ENCODE measurements at places on chromosomes 3 and 15.

DNA sequence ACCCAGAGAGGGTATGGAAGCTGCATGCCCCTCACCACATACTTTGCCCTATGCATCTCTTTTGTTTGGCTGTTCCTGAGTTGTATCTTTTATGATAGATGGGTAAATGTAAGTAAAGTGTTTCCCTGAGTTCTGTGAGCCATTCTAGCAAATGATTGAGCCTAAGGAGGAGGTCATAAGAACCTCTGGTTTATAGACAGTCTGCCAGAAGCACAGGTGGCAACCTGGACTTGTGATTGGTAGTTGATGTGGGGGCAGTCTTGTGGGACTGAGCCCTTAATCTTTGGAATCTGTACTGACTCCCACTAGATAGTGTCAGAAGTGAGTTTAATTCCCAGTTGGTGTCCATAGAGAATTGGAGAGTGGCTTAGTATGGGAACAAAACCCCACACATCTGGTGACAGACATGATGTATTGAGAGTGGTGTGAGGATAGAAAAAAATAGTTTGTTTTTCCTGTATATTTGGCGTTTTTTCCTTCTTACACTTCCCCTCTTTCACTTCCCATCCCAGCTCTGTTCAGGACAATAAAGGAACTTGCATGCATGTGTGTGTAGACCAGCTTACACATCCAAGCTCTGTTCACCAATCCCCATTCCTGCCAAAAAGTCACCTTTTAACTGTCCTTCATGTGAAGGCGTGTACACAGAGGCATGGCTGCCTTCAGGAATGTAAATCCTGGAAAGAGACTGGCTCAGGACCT is 38.1 kb upstream of the SPPL2A start:
- no peak for DNase-seq

GRCh38 chr3:142174559-142174958 is 25.2 kb upstream of the TFDP2 start:
- no peak for DNase-seq

- no peak for DNase-seq
Measured at GRCh38 chr3:190746531-190746930, 116.0 kb downstream of the GMNC start.

GRCh38 chr3:51396401-51396800 is 5.3 kb downstream of the RBM15B start:
- DNase-seq: no peak

- DNase-seq: no peak
Measured at GRCh38 chr3:160291290-160291908, 66.2 kb downstream of the C3orf80 start.

GRCh38 chr15:42691770-42692169 is 45.2 kb downstream of the CDAN1 start:
- DNase-seq: no peak

DNA sequence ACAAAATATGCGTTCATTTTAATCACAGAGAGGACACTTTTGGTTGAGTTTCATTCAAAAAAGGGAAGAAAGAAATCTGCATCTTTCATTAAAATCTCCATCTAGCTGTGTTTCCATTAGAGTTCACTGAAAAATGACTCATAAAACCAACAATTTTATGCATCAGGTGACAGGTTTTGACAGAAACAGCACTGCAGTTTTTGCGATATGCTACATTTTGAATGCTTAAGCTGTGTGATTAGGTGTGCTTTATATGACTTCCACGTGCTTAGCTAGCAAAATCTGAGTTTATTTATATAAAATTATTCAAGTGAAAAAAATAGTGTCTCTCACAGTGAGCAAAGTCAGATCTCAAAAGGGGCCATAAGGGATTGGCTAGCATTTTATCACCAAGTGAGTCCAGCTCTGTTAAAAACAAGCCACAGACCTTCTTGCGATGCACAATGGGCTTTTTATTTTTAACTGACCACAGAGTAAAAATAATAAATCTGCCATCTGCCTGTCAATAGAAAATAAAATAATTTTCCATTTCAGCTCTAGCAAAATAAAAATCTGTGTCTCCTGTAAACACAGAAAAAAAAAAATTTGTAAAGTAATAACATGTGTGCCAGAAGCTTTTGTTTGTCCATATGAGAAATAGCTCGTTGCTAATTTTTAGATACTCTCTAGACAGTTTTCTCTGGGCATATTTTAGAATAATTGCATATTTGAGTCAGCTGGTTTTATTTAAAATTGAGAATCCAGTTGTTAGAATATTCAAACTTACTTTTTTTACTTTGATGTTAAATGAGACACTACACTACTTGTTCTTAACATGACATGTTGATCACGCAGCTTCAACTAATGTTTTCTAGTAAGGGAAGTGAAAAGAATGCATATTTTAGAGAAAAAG is 409.8 kb downstream of the ROBO2 start:
- DNase-seq: no peak

GRCh38 chr15:75887178-75887577 is 16.5 kb upstream of the FBXO22 start:
- no peak for DNase-seq

DNA sequence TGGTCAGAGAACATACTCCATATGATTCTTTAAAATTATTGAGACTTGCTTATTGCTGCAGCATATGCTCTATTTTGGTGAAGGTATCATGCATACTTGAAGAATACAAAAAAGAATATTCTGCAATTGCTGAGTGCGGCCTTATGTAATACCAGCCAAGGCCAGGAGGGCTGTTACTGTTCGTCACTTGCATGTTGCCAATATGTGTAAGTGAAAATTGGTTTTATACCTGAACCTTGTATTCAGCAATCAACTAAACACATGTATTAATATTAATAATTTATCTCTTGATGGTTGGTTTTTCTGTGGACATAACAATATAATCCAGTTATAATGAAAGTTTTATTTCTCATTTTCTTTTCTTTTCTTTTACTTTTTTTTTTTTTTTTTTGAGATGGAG is 13.9 kb upstream of the GABRA5 start:
- no peak for DNase-seq

DNA sequence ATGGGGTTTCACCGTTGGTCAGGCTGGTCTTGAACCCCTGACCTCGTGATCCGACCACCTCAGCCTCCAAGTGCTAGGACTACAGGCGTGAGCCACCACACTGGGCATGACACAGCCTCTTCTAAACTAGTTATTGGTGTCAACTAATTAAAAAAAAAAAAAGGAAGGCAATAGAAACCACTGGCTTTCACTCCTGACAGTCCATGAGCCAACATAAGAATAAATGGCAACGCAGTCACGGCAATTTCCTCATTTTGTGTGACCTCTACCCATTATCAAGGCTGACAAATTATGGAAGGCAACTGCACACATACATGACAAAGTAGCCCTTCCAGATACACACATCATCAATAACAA is 5.9 kb downstream of the ARHGEF3 start:
- DNase-seq: no peak

DNA sequence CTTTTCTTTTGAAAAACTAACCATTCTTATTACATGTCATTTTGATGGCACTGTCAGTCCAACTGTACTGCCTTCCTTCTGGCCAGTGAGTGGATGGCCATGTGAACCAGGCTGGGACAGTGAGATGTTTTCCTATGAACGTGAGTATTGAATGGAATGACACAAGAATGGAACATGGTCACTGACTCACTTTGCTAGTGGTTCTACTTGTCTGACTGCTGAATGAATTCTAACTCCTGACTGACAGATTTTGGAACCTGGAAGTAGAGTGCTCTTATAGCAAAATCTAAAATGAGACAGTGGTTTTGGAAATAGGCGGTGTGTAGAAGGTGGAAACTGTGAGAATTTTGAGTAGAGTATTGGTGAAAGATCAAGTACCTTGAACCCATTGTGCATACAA is 606.9 kb upstream of the KCNMB2 start:
- no peak for DNase-seq

DNA sequence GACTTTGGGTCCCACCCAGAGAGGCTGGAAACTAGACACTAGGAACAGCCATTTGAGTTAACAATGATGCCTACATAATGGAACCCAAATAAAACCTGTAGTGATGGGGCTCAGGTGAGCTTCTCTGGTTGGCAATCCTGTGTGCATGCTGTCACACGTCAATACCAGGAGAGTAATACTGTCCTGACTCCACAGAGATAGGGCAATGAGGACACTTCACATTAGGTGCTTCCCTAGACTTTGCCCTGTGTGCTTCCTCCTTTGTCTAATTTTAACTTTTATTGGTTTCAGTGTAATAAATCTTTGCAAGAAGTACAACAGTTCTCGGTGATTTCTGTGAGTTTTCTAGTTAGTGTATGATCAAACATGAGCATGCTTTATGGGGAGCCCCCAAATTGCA is 281.8 kb upstream of the ARRDC4 start:
- no peak for DNase-seq

- DNase-seq: no peak
Measured at GRCh38 chr15:26866298-26867199, at the start of gene GABRA5. Gene GABRA5 (plus strand): TSS chr15:26867062. CDS start chr15:26869249, 2,187 bp downstream.

GRCh38 chr3:23916152-23916885 is 471 bp downstream of the NKIRAS1 start:
- no peak for DNase-seq

GRCh38 chr3:141337523-141337854 is 30.8 kb upstream of the ZBTB38 start:
- no peak for DNase-seq

DNA sequence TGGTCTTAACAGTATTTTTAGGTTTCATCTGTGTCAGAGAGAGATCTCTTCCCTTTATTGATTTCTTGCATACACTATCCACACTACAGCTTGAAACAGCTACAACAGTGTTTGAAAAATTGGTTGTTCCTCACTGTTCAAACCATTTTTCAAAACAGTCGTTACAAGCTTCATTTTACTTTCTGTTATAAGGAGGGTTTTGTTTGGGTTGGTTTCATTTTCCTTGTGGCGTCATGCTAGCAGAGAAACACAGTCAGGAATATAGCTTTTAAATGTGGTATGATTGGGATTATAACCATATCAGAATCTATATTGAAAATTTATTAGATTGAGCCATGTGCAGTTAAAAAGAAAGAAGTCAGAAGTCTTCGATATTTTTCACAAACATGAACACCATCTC is 400.6 kb downstream of the ZBTB20 start:
- no peak for DNase-seq

- no peak for DNase-seq
Measured at GRCh38 chr3:56759532-56759931, 42.2 kb downstream of the ARHGEF3 start.

DNA sequence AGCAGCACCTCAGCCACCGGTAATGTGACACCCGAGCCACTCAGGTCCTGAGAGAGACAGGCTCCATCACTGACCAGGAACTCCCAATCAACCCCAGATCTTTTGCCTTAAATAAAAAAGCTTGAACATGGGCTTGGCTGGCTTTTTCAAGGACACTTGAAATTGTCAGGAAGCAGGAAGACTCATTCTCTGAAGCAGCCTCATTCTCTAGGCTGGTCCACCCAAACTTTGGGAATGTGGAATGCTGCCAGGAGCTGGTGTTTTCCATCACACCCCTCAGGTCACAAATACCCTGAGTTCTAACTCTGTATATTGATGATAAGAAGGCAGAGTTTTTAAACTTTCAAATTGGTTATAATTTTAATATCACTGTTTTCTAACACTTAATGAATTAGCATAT is 17.0 kb downstream of the CXCR6 start:
- DNase-seq: no peak

GRCh38 chr3:122952520-122952919 is 75.0 kb downstream of the SEMA5B start:
- DNase-seq: peak; percentile 32

DNA sequence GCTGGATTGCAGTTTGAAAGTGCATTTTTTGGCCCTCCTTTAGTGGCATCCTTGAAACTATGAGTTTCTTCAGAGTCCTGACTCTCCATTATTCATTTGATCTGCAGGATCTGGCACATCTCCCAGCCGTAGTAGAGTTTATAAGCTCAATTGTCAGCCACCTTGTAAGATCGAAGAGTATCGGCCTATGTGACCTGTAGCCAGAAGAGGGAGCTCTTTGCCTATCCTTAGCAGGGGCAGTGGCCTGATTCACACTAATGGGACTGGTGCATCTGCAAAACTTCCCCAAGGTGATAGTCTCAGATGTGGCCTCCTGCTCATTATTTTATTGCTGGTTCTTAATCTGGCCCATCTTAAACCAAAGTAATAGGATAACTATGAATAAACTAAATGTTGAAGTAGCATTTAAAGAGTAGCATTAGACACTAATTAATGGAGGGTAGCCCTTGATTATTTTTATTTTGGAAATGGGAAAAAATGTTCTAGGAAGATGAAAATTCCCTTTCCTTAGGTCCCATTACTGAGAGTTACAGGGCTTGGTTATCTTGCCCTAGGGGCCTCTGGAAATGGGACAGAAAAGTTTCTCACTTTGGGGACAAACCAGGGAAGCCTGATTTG is 21.2 kb downstream of the GCSAM start:
- DNase-seq: no peak

DNA sequence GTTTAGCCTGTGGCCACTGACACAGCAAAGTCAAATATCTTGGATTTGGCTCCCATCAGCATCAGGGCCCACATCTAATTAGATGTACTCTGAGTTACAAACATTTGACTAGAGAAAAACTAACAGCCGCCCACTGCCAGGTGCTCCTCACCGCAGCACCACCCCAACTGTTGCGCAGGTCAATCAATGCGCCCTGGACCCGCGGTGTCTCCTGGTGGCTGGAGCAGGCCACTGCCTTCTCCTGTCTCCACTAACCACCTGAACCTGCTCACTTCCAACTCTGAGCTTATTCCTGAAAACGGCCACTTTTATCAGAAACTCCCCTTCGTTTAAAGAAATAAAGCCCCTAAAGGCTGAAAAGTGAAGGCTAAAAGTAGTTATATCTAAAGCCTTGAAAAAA is 4.3 kb downstream of the RIOX2 start:
- no peak for DNase-seq

GRCh38 chr15:39896846-39897245 is 23.2 kb downstream of the GPR176 start:
- DNase-seq: no peak

DNA sequence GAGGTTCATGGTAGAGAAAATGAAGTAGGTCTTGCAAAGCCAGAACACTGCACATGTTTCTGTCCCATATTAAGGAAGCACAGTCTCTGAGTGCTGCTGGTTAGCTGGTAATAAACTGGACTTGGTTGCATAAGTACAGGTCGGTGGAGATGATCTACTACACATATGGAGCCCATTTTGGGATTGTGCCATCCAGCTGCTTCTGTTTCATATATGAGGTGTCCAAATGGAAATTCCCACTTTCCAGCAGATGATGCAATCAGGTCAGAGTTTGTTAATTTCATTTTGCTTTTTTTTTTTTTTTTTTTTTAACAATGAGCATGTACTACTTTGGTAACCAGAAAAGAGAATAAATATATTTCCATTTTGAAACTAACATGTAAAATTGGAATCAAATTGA is 122.6 kb downstream of the SATB1 start:
- DNase-seq: no peak
